ENCODE measurements at places on chromosomes 11 and 22.
A peak's percentile ranks its signal among the peaks of the same experiment; 100 is the strongest.

- DNase-seq = no peak
These were observed 57.1 kb upstream of the LDLRAD3 start for GRCh38 chr11:35886759-35887158.

- DNase-seq = no peak
These were observed 67.6 kb downstream of the CDKN1C start for GRCh38 chr11:2818021-2818420.

DNA sequence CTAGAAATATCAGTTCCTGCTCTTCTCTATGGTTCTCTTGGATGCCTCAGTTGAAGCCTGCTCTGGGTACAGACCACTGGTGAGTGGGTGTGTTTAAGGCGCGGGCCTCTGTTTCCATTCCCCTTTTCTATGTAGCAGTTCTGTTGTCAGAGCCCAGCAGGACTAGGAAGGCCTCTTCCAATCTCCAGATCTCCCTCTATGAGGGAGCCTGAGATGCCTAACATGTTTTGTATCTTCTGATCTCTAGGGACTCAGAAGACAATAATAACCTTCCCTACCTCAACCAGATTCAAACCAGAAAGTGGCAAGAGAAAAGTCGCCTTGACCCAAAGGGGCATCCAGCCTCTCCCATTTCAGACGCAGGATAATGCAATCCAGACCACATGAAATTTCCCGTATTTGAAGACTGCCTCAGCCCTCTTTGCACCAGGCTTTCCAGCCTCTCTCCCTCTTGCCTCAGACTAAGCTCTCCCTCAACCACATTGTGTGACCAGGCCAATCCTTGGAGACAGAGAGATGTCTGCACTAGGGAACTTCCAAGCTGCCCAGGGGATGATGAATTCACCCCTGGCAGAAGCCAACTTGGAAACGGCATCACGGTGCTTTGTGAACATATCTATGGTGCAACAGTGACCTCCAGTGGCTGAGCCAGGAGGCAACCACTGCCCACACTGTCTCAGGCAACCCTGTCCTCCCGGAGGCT, 150.1 kb upstream of the UBASH3B start:
- DNase-seq = peak; percentile 71

GRCh38 chr11:96062134-96062533, 138.2 kb upstream of the MTMR2 start:
- no peak for DNase-seq

GRCh38 chr11:69044111-69045013, 4.4 kb upstream of the TPCN2 start:
- peak; percentile 53 for DNase-seq

GRCh38 chr11:17267576-17267975, 9.0 kb upstream of the NUCB2 start:
- no peak for DNase-seq

GRCh38 chr11:93213622-93214021, 15.8 kb upstream of the SLC36A4 start:
- DNase-seq = no peak

DNA sequence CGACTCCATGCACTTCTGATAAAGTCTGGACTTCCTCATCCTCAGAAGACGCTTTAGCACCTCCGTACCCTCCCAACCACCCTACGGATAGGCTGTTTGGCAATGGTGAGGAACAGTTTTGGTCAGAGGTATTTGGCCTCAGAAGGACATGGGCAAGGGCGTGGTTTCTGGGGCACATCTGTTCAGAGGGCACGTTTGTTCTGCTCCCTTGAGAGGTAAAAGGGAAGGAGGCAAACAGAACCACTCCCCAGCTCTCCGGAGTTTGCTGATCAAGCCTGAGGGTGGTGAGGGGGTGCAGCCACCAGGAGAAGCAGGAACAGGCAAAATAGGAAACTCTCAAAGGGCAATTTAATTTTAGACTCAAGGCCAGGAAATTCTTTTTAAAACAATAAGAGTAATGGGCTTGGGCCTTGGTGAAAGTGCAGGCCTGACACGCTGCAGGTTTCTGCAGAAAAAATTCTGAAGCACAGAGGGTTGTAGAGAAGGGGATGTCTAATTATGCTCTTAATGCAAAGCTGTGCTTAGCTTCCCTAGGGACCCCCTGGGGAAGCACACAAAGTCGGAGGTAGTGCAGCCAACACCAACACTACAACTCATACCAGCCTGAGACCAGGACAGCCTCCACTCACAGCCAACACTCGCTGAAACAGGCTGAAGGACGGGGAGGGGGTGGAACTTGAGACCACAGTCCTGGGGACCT, 23.3 kb downstream of the ETS1 start:
- DNase-seq = no peak

DNA sequence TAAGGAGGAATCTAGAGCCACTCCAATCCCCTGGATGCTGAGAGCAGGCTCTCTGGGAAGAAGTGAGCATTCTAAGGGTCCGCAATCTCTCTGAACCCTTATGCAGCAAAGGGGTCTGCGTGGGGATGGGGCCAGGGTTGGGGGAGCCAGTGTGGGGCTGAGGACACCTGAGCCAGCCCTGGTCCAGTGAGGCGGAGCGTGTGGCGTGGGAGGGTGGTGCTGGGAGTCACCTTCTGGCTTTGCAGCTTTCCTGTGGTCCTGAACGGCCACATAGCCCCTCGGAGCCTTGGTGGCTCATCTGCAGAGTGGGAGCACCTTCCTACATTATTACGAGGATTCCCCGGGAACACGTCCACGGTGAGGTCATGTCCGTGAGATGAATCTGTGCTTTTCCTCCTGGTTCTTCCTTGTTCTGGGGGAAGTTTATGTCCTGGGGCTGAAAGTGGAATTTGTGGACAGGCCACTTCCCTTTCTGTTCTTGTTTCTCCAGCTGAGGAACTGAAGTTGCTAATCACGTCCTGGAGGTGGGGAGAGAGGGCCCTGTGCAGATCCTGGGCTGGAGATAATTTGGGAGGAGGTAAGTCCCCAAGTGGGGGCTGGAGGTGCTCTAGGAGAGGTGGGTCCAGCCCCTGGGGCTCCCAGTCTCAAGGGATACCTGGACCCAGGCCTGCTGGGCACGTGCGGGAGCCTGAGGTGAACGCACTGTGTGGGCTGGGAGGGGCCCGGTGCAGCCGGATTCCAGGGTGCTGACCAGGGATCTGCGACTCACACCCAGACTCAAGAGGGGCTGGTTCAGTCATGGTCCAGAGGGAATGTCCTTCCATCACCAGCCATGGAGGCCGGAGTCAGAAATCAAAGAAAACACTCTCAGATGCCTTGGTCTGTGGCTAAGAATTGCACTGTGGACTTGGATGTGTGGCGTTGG, 6.1 kb downstream of the MRGPRE start:
- DNase-seq = no peak

- no peak for DNase-seq
These were observed 18.6 kb upstream of the WNT7B start for GRCh38 chr22:45995405-45996101.

GRCh38 chr22:49718396-49718795, 109.3 kb downstream of the BRD1 start:
- no peak for DNase-seq

- no peak for DNase-seq
These were observed 4.0 kb downstream of the MICAL2 start for GRCh38 chr11:12114193-12115033.

GRCh38 chr11:112025707-112026106, 499 bp downstream of the DLAT start:
- no peak for DNase-seq

GRCh38 chr22:49540913-49541692, 286.6 kb downstream of the BRD1 start:
- DNase-seq = no peak

- no peak for DNase-seq
These were observed 24.1 kb upstream of the GAL start for GRCh38 chr11:68660066-68660810.

- DNase-seq = no peak
These were observed 518 bp upstream of the CHRM1 start for GRCh38 chr11:62921573-62922188.

GRCh38 chr22:24398409-24398808, 29.0 kb upstream of the ADORA2A start:
- DNase-seq = no peak

DNA sequence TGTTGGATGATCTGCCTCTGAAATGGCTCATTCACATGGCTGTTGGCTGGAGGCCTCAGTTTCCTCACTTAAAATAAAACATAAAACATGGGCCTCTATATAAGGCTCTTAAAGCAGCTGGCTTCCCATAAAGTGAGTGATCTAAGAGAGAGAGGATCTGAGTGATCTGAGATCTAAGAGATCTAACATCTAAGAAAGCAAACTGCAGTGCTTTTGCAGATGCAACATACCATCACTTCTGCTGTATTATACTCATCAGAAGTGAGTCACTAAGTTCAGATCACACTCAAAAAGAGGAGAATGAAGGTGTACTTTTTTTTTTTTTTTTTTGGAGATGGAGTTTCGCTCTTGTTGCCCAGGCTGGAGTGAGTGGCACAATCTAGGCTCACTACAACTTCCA, 18.1 kb upstream of the HSPA8 start:
- DNase-seq = no peak

GRCh38 chr11:45622861-45623260, 42.6 kb downstream of the CHST1 start:
- no peak for DNase-seq

DNA sequence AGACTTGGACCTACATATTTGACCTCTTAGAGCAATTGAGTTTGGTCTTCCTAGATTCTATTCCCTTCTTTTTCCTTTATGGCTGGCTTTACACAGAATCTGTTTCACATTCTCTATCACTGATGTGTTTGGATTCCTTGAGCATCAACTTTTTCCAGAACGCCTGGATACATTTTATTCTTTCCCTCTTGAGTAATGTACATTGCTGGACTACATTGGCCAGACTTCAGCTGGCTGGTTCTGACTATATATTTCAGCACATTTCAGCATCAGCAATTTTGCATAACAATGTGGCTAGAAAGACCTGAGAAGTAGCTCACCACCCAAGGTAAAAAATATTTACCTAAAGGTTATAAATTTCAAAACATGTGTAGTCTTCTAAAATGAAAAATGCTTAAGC, 2198.2 kb upstream of the RAG2 start:
- no peak for DNase-seq

- DNase-seq = no peak
These were observed 812 bp downstream of the FADD start for GRCh38 chr11:70203751-70204465.

GRCh38 chr11:20962581-20962980, 293.2 kb downstream of the NELL1 start:
- no peak for DNase-seq

DNA sequence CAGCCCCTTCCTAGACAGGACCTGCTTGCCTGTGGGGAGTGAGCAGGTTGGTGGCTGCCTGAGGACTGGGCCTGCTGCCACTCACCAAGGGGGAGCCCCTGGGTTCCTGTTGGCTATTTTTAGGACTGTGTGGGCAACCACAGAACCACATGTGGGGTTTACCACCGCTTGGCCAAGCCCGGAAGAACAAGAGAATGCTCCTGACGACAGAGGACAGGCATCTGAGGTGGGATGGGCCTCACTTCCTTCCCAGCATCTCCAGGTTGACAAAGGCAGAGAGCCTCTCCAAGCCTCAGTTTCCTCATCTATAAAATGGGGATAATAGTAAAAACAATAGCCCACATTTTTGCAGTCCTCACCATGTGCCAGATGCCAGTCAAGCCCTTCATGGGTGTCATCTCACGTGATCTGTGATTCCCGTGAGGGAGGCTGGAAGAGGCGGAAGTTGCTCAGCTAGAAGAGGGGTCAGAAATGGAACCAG, 43.6 kb downstream of the LRRC32 start:
- no peak for DNase-seq

DNA sequence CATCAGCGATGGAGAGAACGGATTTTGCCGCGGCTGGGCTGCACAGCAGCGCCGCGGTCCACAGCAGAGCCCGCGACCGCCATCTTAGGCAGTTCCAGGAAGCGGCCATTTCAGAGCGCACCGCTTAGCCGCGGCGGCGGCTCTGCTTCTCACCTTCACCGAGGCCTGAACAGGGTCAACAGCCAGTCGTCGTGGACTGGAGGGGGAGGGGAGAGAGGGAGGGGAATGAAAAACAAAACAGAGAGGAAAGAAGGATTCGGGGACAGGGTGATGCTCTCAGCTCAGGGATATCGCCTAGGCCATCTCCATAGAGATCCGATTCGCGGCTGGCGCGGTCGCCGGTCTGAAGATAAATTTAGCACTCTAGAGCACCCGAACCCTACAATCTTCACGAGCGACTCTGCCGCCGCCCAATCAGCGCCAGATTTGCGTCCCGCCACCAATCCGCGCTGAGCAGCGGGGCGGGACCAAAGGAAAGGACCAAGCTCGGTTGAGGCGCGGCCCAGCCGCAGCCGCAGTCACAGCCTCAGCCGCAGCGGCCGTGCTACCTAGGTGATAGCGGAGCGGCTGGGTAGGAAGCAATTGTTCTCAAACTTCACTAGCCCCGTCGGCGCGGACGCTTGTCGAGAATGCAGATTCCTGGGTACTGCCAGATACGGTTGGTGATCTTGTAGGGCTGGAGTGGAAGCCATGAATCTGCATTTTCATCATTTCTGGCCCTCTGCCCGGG, at the start of gene ZBED5:
TSS of gene ZBED5 (minus strand) at position 345 of the 730 bp plus-strand sequence. CDS start 3,108 bp downstream, outside the sequence.
- DNase-seq = peak; percentile 98

DNA sequence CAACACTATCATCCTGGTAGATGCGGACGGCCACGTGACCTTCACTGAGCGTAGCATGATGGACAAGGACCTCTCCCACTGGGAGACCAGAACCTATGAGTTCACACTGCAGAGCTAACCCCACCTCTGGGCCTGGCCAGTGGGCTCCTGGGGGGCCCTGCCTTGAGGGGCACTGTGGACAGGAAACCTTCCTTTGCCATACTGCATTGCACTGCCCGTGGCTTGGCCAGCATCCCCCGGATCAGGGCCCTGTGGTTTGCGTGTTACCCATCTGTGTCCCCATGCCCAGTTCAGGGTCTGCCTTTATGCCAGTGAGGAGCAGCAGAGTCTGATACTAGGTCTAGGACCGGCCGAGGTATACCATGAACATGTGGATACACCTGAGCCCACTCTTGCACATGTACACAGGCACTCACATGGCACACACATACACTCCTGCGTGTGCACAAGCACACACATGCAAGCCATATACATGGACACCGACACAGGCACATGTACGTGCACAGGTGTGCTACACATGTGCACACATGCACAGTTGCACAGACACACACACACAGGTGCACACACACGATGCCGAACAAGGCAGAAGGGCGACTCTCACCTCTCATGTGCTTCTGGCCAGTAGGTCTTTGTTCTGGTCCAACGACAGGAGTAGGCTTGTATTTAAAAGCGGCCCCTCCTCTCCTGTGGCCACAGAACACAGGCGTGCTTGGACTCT, 15.3 kb upstream of the DGCR8 start:
- no peak for DNase-seq

DNA sequence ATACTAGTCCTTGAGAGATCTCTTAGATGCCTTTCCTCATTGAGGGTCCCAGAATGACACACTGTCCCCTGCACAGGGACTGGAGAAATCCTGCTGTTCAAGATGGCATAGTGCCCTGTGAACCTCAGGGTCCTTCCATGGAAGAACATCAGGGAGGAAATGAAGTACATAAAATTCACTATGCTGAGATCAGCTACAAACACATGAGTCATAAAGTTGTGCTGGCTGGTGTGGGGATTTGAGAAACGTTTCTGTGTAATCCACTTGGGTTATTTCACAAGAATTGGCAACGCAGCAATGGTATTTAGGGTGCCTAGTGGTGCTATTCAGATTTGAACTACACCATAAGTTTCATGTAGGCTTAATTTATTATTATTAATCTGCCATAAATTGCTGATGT, 174.4 kb downstream of the MAML2 start:
- no peak for DNase-seq
